ENCODE measurements at places on chromosomes 3 and 15.

- DNase-seq: no peak
Observed at GRCh38 chr15:99718421-99718820, 14.8 kb downstream of the LYSMD4 start.

DNA sequence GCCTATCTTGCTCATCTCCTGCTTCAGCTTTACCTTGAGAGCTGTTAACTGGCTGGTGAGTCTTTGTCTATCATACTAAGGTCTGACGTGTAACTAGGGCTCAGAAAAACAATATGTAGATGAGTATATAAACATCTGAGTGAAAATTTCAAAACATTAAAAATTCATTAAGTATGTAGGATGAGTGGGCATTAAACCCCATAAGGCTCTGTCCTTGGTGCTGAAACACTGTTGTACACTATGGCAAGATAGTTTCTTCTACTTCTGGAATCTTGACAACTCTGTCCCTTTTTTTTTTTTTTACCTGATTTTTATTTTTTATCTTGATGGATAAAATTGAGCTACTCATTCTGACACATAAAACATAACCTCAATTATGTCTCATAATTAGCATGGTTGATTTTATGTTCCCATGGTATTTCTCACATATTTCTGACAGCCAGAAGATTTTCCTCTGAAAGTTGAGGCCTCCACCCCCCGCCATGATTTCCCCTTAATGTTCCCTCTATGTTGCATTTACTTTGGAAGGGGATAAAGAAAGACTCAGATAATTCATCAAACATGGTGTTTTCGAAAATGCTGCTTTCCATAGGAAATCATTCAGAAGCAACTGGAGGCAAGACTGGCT is 54.3 kb downstream of the DGKG start:
- DNase-seq: no peak

DNA sequence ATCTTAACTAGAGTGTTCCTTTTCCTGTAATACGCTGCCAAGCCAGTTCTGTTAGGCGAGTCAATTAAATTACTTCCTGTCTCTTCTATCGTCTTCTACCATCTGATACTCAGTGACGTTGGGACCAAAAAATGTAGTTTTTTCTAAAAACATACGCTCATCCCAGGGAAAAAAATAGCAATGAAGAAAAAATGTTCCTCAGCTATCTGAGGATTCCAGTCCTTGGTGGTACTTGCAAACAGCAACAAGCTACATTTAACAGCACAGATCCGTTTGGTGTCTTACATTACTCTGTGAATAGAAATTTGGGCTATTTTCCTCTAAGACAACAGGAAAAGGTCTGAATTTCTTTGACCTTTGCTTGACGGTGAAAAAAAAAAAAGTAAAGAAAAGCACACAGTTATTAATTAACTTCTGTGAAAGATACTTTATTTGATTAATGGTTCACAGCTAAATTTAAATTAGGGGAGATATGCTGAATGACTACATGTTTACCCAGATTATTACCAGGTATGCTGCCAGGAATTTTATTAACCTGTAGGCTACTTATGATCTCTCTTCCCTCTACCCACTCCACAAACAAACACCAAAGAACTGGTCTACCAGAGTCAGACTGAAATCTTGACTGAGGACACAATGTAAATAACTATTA is 254.4 kb upstream of the ZPLD1 start:
- peak; percentile 90 for DNase-seq

DNA sequence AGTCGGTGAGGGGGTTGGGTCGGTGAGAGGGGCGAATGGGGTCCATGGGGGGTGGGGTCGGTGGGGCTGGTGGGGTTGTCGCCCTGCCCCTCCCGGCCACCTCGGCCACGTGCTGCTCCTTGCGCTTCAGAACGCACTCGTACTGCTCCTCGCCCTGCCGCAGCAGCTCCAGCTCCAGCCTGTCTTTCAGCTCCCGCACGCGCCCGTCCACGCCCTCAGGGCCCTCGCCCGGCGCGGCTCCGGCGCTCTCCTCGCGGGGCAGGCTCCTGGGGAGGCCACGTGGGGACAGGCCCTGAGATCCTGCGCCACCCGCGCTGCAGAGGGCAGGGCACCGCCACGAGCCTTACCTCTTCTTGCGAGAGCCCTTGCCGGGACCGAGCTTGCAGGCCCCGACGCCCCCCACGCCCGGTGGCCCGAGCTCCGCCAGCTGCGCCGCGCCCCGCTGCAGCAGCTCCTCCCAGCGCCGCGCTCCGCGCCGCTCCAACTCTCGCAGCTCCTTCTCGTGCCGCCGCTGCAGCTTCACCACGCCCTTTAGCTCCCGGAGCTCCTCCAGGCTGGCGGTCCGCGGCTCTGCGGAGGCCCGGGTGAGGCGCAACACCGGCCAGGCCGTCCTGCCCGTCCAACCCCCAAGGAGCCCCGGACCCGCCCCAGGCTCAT is 8.2 kb upstream of the ANKRD63 start:
- DNase-seq: peak; percentile 16

DNA sequence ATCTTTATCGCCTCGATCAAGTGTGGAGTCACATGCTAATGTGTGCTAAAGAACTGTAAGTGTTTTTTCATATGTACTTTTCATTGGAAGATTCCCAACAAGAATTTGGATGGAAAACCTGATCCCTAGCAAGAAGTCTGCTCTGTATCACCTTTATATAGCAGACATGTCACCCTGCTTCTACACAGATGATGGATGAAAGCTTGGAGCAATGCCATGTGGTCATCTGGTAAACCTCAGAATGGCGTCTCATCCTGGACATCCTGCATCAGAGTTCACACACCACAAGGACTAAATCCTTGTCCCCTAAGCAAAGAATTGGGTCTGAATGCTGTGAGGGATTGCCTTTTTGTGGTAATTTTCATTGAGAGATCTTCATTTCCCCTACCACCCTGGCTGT is 42.1 kb upstream of the CTDSPL start:
- no peak for DNase-seq

DNA sequence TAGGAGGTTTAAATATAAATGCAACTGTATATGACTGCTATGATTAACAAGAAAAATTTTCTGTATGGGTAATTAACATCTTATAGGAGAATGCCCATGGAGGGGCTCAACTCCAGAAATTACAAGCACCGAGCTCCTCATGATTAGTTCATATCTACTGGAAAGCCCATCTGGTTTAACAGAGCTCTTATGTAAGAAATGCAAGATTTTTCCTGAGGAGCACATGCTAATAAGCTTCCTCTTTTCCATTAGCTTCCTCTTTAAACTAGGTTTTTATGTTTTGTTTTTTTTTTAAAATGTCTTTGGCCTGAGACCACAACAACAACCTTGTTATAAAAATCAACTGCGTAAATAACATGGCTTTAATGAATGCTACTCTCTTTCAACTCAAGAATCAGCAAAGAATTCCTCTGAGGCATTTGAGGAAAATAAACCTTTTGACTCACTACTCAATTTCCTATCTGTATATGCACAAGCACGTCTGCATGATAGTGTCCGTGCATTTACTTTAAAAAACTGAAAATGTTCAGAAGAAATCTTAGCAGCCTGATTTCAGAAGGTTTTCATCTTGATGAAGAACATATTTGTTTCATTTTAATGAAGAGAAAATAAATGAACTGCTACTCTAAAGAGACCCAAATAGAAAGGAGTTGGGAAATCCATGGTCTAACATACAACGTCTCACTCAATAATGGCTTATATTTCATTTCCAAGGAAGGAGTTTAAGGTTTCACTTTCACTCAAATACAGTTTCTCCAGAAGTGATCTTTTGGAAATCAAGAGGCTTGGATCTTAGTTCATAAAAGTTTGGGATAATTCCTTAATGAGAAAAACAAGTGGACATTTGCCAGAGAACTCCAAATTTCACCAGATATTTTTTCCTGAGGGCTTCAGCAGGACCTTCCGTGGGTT is 180.8 kb downstream of the KCNAB1 start:
- no peak for DNase-seq

DNA sequence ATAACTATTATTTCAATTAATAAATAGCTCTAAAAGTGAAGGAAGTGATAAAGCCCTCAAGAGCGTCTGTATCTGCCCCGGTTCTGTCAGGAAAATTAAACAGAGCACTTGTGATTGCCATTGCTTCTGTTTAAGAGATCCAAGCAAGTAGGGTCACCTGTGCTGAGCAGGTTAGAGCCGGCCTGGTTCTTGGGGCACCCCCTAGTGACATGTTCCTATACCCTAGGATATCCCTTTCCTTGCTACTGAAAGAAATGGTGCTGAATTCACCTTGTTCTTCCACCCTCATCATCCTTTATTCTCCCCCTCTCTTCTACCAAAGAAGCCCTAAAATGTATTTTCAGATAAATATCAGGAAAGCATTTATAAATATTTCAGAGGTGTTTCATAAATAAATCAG is 323.5 kb downstream of the RORA start:
- DNase-seq: no peak

- no peak for DNase-seq
Observed at GRCh38 chr15:40243126-40243810, 4.4 kb downstream of the PAK6 start.

GRCh38 chr3:62084558-62084957 is 288.8 kb downstream of the FEZF2 start:
- DNase-seq: no peak

- no peak for DNase-seq
Observed at GRCh38 chr3:73556520-73557372, 68.0 kb downstream of the PDZRN3 start.

DNA sequence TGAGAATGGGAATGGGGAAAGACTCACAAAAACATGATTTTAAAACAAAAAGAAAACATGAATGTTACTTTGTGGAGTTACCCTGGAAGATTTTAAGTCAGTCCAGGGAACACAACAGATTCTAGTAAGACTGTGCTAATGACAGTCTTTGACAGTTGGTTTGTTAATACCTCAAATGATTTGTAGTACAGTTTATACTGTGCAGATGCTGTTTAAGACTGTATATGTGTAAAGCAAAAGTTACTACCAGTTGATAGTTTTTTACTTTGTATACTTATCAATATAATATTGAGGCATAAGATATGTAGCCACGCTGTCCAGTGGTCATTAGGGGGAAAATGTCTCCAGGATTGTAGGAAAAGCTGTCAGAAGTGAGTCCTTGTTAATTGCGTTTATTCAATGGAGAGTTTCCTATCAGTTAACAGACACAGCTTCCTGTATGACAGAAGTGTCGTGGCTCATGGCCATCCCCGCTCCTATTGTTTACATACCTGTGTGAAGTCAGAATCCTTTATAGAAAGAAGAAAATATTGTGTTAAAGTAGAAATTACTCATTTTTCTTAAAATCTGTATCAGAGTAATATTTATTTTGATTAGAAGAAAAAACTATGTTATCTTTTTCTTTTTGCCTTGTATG is 36.0 kb downstream of the NKIRAS1 start:
- no peak for DNase-seq

- DNase-seq: no peak
Observed at GRCh38 chr3:24315971-24316370, 178.7 kb downstream of the THRB start.

GRCh38 chr3:163218336-163218735 is 1721.7 kb downstream of the OTOL1 start:
- DNase-seq: no peak

- no peak for DNase-seq
Observed at GRCh38 chr3:3627114-3627513, 172.1 kb upstream of the LRRN1 start.

DNA sequence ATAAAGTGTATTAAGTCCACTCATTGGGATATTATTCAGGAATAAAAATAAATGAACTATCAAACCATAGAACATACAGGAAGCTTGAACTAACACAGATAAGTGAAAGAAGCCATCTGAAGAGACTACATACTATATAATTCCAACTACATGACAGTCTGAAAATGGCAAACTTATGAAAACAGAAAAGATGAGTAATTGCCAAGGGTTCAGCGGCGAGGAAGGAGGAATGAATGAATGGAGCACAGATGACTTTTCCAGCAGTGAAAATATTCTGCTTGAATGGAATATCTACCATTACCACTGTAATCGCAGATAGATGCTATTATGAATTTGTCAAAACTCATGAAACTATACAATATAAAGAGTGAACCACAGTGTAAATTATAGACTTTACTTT is 79.7 kb downstream of the PEAK1 start:
- DNase-seq: no peak

GRCh38 chr3:133840767-133841166 is 35.2 kb downstream of the SRPRB start:
- DNase-seq: no peak

DNA sequence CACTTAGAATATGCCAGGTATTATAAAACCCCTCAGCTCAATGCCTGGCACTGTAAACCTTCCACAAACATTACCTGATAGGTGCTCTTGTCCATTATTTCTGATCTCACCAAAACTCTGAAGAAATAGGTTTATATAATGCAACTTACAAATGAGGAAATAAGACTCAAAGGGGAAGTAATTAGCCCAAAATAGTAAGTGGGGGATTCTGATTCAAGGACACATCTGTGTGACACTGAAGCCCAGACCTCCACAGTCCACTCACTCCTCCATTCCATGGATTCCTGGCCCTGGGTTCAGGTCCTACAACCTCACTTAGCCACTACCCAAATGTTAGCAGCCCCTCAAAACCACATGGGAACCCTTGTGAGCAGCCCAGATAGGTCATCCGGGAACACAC is 49.9 kb downstream of the TRANK1 start:
- no peak for DNase-seq

GRCh38 chr15:45187894-45188830 is at the start of gene SHF:
SHF (minus strand) TSS chr15:45187966; CDS start chr15:45187951, 15 bp downstream.
- DNase-seq: peak; percentile 26
